ENCODE measurements at places on chromosomes 6 and 20.

- DNase-seq: no peak
These were observed 272.9 kb downstream of the PRL start for GRCh38 chr6:22023937-22024336.

GRCh38 chr6:157203312-157203744 lies 120.0 kb downstream of the TMEM242 start:
- no peak for DNase-seq

GRCh38 chr6:24972311-24972958 lies 36.7 kb upstream of the RIPOR2 start:
- no peak for DNase-seq

DNA sequence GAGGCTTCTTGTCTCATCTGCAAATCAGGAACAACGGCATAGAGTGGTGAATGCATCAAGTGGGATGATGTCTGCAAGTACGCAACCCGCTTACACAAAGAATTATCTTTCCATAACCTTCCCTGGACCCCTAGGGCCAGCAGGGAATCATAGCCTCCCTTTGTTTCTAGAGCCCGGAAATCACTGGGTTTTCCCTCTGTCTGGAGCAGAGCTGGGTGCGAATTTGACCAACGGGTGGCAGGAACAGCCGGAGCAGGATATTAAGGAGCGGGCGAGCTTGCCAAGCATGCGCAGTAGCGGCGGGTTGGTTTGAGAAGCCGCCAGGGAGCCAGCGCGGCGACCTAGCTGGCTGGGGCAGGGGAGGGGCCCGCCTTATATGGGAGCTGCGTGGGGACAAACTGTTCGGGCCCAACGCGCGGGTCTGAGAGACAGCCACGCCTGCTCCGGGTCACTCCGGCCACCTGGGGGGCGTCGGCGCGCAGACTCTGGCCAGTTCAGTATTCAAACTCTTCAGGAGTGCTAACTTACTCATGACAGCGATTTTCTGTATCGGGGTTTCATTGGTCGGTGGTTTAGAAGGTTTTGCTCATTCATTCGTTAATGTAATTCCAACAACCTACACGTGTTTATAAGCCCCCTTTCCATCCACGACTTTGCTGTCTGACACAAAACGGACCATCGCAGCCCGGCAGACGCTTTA lies 1.6 kb upstream of the KIF16B start:
- peak; percentile 67 for DNase-seq

DNA sequence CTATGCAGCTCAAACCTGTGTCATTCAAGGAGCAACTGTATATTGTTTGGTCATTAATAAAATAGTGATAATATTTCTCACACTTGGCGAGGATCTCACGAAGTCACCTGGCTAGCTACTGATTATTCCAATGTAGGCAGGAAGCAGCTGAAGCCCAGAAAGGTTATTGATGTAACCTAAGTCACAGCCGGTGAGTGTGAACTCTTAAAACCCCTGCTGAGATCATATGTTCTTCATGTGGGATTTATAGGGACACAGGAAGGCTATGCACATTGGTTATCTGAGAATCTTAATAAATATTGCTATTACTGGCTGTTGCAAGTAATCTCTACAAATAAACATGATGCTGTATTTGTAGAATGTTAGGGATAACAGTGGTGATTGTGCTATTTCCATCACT lies 161.4 kb downstream of the TBC1D7 start:
- no peak for DNase-seq

DNA sequence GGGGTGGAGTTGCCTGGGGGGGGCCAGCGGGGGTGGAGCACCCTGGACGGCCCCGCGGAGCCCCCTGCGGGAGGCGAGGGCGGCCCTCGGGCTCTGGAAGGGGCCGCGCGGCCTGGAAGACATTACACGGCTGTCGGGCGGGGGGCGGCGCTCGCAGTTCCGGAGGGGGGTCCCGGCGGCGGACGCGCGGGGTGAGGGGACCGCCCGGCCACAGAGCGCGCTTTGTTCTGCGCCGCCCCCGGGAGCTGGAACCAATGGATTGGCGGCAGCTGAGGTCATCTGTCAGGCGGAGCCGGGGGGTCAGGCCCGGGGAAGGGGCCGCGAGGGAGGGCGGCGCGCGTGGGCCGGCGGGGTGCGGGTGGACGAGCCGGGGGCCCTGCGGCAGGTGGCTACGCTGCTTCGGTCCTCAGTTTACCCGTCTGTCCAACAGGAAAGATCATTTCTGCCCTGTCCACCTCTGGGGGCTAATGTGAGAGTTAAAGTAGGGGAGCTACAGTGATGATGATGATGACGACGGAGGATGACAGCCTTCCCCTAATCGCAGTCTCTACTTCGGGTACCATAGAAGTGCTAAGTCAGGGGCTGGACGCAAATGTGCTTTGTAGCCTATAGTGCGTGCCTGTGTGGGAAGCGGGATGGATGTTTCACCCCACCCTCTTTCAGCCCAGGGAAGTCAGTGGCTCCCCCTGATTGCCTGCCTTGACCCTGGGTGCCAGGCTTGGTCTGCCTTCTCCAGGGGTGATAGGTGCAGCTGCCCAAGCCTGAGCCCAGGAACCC lies 10.4 kb downstream of the SRXN1 start:
- no peak for DNase-seq

GRCh38 chr6:31393932-31394331 lies 9.5 kb upstream of the MICA start:
- DNase-seq: no peak

GRCh38 chr20:6993511-6993910 lies 226.0 kb downstream of the BMP2 start:
- DNase-seq: no peak

DNA sequence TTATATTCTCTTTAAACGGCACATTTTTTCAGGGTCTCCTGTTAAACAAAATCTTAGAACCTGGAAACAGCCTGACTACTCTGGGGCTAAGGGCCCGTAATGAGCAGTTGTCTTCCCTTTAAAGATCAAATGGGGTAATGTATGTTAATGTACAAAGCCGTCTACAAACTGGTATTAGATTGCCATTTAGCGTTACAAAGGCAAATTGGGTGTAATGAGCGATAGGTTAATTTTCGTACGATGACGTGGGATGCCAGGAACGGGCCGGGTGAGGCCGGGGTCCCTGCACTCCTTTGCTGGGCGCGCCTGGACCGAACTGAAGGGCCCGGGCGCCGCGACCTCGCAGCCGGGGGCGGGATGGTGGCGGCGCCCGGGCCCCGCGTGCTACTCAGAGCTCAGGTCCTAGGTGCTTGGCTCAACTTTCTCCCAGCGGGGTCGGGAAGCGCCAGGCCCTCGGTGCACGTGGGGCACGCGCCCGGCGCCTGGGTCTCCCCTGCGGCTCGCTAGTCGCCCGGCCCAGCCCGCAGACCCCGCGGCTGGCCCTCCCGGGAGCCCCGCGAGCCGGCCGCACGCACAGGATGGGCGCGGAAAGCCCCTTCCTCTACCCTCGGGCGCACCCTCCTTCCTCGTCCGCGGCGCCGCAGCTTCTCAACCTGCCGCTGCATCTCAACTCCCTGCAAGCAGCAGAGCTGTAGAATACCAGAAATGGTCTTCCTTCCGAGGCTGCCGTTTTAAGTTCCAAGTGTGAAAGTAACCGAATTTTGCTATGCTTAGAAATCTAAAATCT lies 5.9 kb downstream of the NKX2-4 start:
- DNase-seq: no peak

GRCh38 chr20:62535964-62536363 lies 60.2 kb upstream of the GATA5 start:
- DNase-seq: no peak

GRCh38 chr6:125727216-125727615 lies 22.2 kb upstream of the HEY2 start:
- DNase-seq: no peak

DNA sequence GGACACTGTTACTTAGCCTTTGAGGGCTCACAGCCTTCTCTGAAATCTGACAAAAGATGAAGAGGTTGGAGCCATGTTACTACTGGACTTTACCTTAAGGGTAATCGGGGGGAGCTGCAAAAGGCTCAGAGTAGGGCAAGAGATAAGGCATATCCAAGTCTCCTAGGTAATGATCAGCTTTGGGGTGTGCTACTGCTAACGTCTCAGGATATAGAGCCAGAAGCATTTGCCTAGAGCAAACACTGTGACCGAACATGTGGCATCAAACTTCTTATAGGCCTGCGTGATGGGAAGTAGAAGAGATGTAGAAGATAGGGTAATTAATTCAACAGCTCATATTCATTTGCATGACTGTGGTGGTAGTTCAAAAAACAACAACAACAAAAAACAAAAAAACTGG lies 11.1 kb downstream of the UBE2V1 start:
- no peak for DNase-seq

DNA sequence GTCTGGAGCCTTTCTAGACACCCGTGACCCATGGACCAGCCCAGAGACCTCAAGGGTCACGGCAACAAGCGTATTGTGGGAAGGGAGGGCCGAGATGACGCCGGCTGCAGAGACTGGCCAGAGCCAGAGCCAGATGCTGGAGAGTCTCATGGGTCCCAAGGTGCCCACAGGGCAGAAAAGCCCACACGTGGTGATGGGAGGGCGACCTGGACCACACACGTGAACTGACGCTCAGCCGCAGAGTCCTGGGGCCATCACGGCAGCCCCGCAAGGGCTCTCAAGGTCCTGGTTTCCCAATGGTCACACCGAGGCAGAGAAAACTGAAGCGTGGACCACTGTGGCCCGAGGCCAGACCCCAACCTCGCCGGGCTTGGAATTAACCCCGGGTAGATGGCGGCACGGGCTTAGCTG lies 92.6 kb downstream of the YTHDF1 start:
- no peak for DNase-seq

GRCh38 chr6:168052291-168052891 lies 26.6 kb downstream of the FRMD1 start:
- DNase-seq: no peak

- DNase-seq: no peak
These were observed 16.0 kb downstream of the HECA start for GRCh38 chr6:139150920-139151319.
